ENCODE measurements at places on chromosomes 6 and 20. TPM values are rescaled to one million over a fixed set of nuclear protein-coding genes. Genes with fewer than 3 reads are reported as not detected.

DNA sequence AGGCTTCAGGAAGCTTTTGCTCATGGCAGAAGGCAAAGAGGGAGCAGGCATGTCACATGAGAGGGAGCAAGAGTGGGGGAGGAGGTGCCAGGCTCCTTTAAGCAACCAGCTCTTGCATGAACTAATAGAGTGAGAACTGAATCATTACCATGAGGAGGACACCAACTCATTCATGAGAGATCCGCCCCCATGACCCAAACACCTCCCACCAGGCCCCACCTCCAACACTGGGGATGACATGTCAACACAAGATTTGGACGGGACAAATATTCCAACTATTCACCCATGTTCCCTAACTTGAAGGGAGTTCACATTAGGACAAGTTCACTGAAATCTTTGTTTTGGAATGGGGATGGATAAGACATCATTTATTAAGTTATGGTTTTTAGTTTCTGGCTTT lies 155.2 kb upstream of the ESR1 start:
- H3K4me1 ChIP-seq: no peaks in the 10 kb centered on the region
- no peaks in the 10 kb centered on the region for H3K36me3 ChIP-seq
- no peak for DNase-seq
- H3K4me3 ChIP-seq: no peak overlapping the region
- no peak overlapping the region for H3K27ac ChIP-seq

Gene SIRPB2
- not detected for total RNA-seq

DNA sequence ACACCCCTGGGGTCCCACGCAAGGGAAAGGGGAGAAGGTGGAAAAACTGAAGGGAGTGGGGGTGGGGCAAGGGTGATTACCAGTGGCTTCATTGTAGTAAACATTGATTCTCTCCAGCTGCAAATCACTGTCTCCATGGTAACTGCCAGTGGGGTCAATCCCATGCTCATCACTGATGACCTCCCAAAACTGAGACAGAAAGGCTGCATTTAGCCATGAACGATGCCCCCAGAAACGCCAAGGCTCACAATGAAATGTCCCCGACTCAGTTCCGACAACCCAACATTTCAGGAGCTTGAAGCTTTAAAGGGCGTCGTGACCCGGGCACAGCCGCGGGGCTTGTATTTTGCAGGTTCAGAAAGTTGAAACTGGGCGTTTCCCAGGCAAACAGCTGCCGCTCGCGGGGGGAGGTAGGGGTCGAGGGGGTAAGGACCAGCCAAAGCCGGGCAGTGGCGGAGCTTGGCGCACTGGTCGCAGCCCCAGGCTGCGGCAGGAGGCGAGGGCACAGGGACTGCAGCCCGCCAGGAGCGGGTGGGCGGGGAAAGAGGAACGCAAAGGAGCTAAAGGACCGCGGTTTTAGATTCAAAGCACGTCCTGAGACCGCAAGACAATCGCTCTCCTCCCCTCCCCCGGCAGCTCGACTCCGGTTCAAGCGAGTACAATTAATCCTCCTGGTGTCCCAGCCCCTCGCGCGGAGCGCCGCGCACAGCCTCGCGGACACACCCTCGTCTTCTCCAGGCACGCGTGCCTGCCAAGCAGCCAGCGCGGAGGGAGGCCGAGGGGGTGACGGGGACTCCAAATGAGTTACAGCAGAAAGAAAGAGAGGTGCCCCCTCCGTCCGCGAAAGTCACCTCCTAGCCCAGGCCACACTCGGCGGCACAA lies 731 bp downstream of the TUBB2B start:
- peaks cover 44% of the 10 kb centered on the region for H3K4me1 ChIP-seq
- peaks cover 42% of the 10 kb centered on the region for H3K27me3 ChIP-seq
- DNase-seq: peak; percentile 42
- H3K4me3 ChIP-seq: peak overlapping the region; percentile 82

- H3K36me3 ChIP-seq: no peaks in the 10 kb centered on the region
- H3K27ac ChIP-seq: no peak overlapping the region
- H3K4me1 ChIP-seq: no peaks in the 10 kb centered on the region
- H3K27me3 ChIP-seq: no peaks in the 10 kb centered on the region
- no peak overlapping the region for H3K4me3 ChIP-seq
These were observed 181.8 kb upstream of the MCHR2 start for GRCh38 chr6:100175814-100176310.

DNA sequence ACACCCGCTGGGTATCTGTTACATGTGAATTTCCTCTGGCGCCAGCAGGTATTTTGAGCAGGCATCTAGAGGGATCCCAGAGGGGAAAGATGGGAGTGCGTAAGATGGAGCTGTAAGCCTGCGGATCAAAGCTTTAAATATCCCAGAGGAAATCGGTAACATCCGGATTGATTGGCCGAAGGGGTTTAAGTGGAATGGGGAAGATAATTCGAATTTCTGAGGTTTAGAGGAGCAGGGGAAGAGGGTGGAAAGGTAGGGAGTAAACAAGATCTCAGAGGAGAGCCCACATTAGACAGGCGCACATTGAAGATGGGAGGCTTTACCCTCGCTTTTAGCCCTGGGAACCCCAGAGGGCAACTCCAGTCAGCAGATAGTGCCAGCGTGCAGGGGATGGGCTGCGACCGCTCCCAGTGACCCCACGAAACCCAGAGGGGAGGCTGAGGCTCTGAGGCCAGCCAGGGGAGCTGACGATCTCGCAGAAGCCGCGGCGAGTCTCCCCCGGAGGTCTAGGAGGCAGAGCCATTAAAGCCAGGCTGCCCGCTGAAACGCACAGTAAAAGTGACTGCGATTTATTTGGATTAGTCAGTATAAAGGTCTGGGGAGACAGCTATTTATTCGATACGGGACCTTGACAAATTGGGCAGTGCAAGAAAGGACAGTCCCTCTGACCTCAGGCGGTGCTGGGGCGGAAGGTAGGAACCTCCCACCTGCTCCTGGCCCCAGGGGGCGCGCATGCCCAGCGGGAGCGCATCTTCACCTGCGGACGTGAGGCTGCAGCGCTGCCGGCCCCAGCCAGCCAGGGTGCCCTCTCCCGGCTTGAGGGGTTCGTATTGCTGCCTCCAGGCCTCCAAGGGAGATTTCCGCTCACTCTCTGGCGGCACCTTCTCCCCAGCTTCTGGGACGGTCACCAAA lies 34.3 kb upstream of the TCF21 start:
- H3K27ac ChIP-seq: no peak overlapping the region
- H3K27me3 ChIP-seq: peaks cover 56% of the 10 kb centered on the region
- H3K4me1 ChIP-seq: peaks cover 4% of the 10 kb centered on the region
- H3K36me3 ChIP-seq: no peaks in the 10 kb centered on the region
- DNase-seq: no peak

Gene SLC22A7
- total RNA-seq: not detected

Gene SNRPB
- total RNA-seq: 234 TPM

Gene TXLNB
- 1.9 TPM for total RNA-seq

Gene TFAP2A
- total RNA-seq: not detected

Gene SLC12A5
- total RNA-seq: not detected

DNA sequence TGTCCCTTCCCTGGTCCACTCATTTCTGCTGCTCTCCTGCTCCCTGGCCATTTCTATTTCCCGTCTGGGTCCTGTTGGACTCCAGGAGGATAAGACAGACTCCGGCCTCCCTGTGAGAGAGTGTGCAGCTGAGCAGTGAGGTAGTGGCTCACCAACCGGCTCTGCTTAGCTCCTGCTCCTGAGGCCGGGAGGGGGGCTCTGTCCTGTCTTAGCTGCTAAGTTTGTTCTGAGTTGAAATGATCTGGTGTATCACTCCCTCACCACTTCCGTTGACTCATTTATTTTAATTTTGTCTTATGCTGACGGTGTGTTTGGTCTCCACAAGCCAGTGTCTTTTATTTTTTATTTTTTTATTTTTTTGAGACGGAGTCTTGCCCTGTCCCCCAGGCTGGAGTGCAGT lies 148.5 kb upstream of the PDE10A start:
- no peak for DNase-seq
- H3K27me3 ChIP-seq: peaks cover 7% of the 10 kb centered on the region

DNA sequence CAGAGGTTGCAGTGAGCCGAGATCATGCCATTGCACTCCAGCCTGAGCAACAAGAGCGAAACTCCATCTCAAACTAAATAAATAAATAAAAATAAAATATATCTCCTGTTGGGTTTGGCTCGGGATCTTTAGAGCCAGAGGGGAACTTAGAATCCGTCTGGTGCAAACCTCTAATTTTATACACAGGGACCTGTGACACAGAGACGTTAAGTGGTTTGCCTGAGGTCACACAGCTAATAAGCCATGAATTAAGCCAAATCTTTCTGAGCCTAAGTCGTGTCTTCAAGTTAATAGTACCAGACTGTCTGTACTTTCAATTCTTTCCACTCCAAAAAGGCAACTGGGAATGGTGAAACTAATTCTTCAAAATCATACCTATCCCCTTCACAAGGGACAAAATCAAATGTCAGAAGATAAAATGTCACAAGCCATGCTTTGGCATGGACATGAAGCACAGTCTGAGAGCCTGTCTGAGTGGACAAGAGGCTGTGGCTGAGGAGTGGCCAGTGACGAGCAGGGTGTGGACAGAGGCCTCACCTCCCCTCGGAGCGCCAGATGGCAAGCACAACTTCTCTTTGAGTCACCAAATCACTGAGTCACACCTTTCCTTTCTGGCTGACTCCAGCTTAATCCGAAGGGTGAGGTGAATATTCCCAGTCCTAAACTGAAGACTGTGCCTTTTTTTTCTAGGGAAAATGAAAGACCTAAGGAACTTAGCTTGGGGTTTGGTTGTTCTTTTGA lies 177.4 kb downstream of the TFAP2A start:
- no peak for DNase-seq
- H3K4me1 ChIP-seq: no peaks in the 10 kb centered on the region
- no peaks in the 10 kb centered on the region for H3K36me3 ChIP-seq
- H3K27me3 ChIP-seq: no peaks in the 10 kb centered on the region

DNA sequence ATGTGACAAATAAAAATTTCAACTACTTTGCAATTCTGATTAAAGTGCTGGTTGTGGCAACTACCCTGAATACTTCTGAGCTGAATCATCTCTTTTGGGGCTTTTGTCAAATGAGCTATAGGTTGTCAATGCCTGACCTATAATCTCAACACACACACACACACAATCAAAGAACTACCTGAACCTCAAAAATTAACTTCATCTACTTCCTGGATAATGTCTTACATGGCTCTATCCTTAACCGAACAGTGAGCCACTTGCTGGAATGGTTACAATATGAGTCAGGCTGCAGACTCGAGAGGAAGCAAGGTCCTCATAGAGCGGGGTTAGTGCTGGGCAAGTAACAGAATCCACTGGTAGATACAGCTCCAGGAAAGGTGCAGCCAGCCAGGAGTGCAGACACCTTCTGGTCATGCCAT lies 70.6 kb upstream of the DST start:
- no peaks in the 10 kb centered on the region for H3K36me3 ChIP-seq
- no peak overlapping the region for H3K4me3 ChIP-seq
- H3K27me3 ChIP-seq: no peaks in the 10 kb centered on the region
- no peak for DNase-seq
- H3K4me1 ChIP-seq: no peaks in the 10 kb centered on the region
